ENCODE measurements at places on chromosomes 1 and 21.

DNA sequence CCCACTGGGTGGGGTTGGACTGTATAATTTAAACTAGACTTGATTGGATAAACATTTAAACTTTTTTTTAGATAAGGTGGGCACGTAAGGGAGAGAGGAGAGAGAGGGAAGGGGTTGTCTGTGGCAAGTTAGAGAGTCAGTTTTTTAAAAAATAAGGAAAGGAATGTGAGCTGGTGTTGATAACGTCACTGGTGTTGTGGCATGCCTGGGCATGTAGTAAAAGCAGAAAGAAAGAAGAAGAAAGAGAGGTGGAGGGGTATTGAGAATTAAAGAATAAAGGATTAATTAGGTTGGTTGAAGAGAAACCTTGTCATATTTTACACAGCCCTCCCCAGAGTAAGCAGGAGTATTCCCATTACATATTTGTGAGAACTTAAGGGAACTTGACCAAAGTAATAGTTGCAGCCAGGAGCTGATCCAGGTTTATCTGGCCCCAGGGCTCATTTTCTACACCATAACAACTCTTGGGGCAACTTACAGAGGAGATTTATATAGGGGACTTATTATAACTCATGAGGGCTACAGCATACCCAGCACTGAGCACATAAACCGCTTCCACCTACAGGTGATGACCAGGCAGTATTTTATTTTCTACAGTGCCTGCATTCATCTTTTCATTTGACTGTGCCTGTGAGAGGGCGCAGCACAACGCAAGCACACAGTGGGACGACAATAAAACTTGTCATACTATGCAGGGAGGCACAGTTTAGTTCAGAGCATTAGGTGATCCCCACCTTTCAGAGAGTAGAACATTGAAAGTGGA lies 70.2 kb downstream of the CCDC30 start:
- no peak for DNase-seq

GRCh38 chr21:16419188-16419921 lies 689.6 kb downstream of the USP25 start:
- DNase-seq, result no peak

DNA sequence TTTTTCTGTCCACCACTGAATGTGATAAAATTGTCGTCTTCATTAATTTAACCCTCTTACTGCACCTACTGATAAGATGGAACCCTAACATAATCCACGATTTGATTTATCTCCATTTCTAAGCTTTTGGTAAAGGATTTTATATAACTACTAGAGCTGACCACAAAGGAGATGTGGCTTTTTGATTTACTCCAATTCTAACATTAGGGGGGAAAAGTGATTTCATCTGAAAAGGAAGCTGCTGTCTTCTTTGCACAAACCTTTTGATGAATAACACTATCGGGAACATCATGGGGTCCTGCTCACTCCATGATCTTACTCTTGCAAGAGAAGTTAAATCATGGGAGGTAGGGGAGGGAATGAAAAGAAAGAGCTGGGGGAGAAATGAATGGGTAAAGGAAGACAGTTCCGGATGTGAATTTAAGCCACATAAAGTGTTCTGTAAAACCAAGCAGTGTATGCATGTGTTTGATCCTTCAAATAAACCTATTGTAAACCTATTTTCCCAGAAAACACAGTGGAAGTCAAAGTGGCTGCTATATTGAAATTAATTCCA lies 161.8 kb downstream of the GABPA start:
- DNase-seq, result no peak

DNA sequence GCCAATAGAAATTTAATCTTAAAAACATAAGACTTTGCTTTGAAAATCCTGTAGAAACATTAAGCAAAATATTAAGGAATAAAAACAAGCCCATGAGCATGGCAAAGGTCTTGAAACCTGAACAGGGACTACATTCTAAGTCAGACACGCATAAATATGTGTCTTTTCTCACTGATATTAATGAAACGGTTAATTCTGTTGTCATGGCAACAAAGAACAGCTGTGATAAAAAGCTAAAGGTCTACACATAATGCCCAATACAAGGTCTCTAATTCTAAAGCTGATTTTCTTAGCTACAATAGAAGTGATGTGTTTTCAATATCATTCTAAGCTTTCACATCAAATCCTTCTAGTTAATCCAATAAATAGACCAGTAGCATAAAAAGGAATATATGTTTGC lies 331.7 kb downstream of the PTBP2 start:
- DNase-seq, result no peak

- no peak for DNase-seq
Observed at GRCh38 chr1:87108228-87108627, 193.8 kb downstream of the HS2ST1 start.

DNA sequence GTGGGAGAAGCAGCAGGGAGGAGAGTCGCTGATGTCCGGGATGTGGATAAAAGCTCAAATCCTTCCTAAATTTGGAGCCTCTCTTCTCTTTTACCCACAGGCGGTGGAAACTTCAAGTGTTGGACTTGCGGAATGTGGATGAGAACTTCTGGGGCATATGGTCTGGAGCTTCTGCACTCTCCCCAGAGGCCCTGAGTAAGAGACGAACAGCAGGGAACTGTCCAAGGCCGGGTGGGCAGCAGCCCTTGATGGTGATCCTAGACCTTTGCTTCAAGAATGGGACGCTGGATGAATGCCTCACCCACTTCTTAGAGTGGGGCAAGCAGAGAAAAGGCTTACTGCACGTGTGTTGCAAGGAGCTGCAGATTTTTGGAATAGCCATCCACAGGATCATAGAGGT lies 1.9 kb downstream of the PRAMEF12 start:
- DNase-seq, result no peak

DNA sequence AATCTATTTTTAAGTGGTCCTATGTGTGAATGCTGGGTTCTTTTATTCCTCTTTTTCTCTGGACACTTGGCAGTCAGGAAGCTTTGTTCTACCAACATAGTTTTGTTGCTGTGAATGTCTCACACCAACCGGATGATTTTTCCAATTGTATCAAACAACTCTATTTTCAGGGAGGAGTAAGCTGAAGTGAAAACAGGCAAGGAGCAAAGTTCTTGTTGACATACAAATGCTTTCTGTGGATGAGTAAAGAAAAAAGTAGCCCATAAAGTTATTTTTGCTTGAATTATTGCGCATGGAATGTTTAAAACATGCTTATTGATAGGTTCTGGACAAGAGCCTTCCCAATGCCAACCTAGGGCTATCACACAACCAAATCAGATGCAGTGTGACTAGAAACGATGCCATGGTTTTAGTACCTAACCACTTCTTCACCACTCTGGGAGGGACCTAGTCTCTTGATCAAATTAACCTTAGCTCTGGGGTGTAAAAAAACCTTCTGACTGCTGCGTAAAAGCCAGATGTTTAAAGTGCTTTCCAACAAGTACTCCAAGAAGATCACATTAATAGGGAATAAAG lies 4.5 kb downstream of the IER5 start:
- no peak for DNase-seq

DNA sequence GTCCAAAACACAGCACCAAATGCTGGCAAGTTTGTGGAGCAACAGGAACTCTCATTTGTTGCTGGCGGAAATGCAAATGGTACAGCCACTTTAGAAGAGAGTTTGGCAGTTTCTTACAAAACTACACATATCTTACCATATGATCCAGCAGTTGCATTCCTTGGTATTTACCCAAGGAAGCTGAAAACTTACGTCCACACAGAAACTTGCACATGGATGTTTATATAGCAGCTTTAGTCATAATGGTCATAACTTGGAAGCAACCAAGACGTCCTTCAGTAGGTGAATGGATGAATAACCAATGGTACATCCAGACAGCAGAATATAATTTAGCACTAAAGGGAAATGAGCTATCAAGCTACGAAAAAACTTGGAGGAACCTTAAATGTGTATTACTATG lies 66.4 kb downstream of the MARK1 start:
- no peak for DNase-seq

DNA sequence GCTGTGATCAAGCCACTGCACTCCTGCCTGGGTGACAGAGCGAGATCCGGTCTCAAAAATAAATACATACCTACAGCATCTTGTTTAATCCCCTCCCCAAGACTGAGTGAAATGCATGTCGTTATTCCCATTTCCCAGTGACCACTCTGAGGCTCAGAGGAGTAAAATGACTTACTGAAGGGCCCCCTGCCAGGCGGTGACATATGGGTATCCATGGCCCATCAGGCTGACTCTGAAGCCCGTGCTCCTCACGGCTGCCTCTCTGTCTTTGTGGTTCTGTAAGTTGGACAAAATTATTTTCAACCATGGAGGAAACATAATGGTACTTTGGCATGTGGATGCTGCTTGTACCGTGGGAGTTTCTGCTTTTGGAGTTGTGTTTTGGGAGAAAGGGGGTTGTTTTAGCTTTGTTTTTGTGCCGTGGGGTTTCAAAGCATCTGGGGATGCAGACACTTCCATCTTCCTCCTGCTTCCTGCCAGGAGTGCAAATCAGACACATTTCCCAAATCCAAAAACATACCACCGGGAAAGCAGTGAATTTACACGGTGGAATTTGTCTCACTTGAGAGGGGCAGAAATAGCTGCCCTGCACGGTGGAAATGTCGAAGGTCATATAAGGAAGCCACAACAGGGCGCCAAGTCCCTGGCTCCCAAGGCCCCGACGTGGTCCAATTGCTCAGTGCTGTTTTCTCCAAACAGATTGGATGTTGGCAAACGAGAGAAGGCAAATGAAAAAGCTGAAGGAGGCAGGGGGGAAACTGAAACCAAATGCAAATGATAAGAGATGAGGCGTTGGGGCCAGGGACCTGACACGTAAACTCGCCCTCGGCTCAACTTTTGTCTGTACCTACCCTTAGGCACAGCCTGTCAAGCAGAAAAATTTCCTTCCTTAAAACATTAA lies 17.1 kb upstream of the PINK1 start:
- no peak for DNase-seq

- DNase-seq, result no peak
Observed at GRCh38 chr1:43861988-43862735, 71.4 kb upstream of the ARTN start.

- DNase-seq, result no peak
Observed at GRCh38 chr1:105544475-105544874, 1512.0 kb upstream of the PRMT6 start.

GRCh38 chr1:11610629-11611180 lies 43.5 kb downstream of the FBXO2 start:
- no peak for DNase-seq

- no peak for DNase-seq
Observed at GRCh38 chr1:164641353-164641730, 82.4 kb downstream of the PBX1 start.

DNA sequence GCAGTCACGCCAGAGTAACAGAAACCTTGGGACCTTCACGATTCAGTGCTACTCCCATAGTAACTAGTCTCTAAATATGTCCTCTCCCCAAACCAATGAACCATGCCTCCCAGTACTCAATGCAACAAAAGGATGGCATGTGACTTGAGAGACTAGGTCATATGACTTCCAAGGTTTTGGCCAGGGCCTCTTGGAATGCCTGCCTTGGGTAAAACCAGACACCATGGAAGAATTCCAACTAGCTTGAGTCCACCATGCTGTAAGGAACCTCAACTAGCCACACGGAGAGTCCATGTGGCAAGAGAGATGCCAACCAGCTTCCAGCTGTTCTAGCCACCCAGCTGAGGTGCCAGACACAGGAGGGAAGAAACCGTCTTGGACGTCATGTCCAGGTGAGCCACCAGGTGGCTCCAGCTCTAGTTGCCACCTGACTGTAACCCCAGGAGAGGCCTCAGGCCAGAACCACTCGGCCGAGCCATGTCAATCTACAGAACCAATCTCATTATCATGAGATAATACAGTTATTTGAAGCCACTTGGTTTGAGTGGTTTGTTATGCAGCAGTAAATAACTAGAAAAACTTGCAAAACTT lies 115.0 kb downstream of the SYF2 start:
- peak; percentile 57 for DNase-seq

- no peak for DNase-seq
Observed at GRCh38 chr1:221994939-221995338, 253.1 kb upstream of the DUSP10 start.

- DNase-seq, result no peak
Observed at GRCh38 chr1:45508295-45509151, 8.4 kb downstream of the MMACHC start.

DNA sequence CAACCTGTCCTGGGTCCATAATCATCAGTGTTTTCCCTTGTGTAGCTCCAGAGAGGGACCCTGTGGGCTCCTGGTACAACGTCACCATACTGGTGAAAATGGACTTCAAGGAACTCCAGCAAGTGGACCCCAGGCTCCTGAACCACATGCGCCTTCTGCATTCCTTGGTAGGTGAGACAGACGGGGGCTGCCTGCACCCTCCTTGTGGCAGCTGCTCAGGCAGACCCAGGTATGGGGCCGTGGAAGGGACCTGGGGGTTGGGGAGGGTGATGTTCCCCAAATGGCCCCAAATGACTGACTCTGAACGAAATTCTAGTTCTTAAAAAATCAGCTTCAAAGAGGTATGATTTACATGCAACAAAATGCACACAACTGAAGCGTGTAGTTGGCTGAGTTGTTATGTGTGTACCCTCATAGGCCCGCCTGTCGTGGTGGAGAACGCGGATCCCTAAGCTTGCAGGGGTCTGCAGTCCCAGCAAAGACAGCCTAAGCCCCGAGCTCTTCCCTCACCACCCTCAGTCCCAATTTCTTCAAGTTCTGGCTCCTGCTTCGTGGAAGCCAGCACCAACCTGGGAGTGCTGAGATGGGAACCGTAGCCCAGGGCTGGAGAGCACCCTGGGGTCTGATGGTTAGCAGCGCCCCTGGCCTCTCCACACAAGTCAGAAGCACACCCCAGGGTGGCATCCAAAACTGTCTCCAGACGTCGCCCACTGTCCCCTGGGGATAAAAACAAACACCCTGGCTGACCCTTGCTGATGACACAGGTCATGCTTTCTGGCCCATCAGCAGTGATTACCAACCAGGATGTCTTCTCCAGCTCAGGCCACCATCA lies 14.3 kb downstream of the UMODL1 start:
- DNase-seq, result no peak

DNA sequence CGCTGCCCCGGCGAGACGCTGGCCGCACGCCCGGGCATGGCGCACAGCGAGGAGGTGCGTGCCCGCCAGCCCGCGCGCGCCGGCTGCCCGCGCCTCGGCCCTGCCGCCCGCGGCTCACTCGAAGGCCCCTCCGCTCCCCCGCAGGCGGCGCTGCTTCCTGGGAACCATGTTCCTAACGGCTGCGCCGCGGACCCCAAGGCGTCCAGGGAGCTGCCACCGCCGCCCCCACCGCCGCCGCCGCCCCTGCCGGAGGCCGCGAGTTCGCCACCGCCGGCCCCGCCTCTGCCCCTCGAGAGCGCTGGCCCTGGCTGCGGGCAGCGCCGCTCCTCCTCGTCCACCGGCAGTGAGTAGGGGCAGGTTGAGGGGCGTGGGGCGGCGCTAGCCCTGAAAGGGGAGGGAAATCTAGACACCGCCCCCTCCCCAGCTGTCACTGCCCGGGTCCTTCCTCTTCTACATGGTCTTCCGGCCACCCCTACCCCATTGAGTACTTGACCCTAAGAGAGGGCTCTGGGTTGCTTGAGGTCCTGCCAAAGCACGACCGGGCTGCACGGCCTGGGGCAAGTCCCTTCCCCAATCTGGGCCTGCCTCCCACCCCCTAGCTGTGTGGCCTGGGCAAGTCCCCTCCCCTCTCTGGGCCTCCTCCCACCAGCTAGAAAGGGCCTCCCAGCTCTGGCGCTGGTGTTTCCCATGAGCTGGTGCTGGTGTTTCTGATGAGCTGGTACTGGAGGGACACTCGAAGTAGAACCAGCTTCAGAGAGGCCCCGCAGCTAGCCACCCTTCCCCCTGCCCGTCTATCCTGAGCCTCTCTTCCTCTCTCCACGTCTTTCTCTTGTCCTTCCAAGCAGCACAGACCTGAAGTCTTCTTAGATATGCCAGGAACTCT lies 17.0 kb downstream of the TNFRSF25 start:
- no peak for DNase-seq
